ENCODE measurements at places on chromosomes 3 and 15. TPM values are rescaled to one million over a fixed set of nuclear protein-coding genes. Genes with fewer than 3 reads are reported as not detected.

Gene BTLA
- 16.2 TPM for total RNA-seq

Gene UBE2E2
- 2.4 TPM for total RNA-seq

Gene CPN2
- total RNA-seq = not detected

Gene INSYN1
- total RNA-seq = not detected

Gene SLC12A1
- not detected for total RNA-seq

Gene TMEM40
- not detected for total RNA-seq

Gene TRIP4
- 26.9 TPM for total RNA-seq

Gene SGO1
- total RNA-seq = 0.44 TPM

Gene ALDH1A2
- not detected for total RNA-seq
